A549 treated with GW870086 at 1 μM for 4 hours (cell line): ENCODE measurements at places on chromosomes 2 and 18. TPM values are rescaled to one million over a fixed set of nuclear protein-coding genes. Genes with fewer than 3 reads are reported as not detected.

LOXHD1 gene
- not detected in 5 replicates for total RNA-seq

TACR1 gene
- 0.06 to 0.23 TPM (median 0.07 TPM) in 3 of 5 replicates, not detected in the others for total RNA-seq

MALL gene
- total RNA-seq = 166 to 184 TPM (median 172 TPM) in 5 replicates

OSBPL1A gene
- total RNA-seq = 11.9 to 14.8 TPM (median 13.2 TPM) in 5 replicates

ZAP70 gene
- 0.08 TPM in 1 of 5 replicates, not detected in the others for total RNA-seq

GALNT5 gene
- total RNA-seq = 2.5 to 2.6 TPM (median 2.6 TPM) in 5 replicates

TNP1 gene
- total RNA-seq = not detected in 5 replicates

FLACC1 gene
- total RNA-seq = 0.19 to 0.22 TPM in 2 of 5 replicates, not detected in the others

MATN3 gene
- 11.4 to 19.0 TPM (median 17.5 TPM) in 5 replicates for total RNA-seq

RBM44 gene
- 0.23 to 0.33 TPM (median 0.24 TPM) in 4 of 5 replicates, not detected in the other for total RNA-seq

PHLPP1 gene
- total RNA-seq = 5.8 to 7.6 TPM (median 7.3 TPM) in 5 replicates

RNF152 gene
- total RNA-seq = 0.02 to 0.52 TPM (median 0.17 TPM) in 5 replicates

FHOD3 gene
- total RNA-seq = 2.6 to 3.9 TPM (median 3.3 TPM) in 5 replicates

MYO3B gene
- total RNA-seq = not detected in 5 replicates

ASTL gene
- not detected in 5 replicates for total RNA-seq
